MG63 (cell line): ENCODE measurements at places on chromosomes 16 and 17. TPM values are rescaled to one million over a fixed set of nuclear protein-coding genes. Genes with fewer than 3 reads are reported as not detected.

The PPY gene
- total RNA-seq: not detected in 2 replicates

The PPP1R27 gene
- not detected in 2 replicates for total RNA-seq

The KRTAP2-2 gene
- total RNA-seq: not detected in 2 replicates

The DYNC1LI2 gene
- total RNA-seq: 23.2 and 27.2 TPM in 2 replicates

The CIBAR2 gene
- total RNA-seq: 0.72 TPM in 1 of 2 replicates, not detected in the other

GRCh38 chr16:68823401-68824135 lies 19.8 kb upstream of the TANGO6 start:
- DNase-seq: peak; percentile 46

DNA sequence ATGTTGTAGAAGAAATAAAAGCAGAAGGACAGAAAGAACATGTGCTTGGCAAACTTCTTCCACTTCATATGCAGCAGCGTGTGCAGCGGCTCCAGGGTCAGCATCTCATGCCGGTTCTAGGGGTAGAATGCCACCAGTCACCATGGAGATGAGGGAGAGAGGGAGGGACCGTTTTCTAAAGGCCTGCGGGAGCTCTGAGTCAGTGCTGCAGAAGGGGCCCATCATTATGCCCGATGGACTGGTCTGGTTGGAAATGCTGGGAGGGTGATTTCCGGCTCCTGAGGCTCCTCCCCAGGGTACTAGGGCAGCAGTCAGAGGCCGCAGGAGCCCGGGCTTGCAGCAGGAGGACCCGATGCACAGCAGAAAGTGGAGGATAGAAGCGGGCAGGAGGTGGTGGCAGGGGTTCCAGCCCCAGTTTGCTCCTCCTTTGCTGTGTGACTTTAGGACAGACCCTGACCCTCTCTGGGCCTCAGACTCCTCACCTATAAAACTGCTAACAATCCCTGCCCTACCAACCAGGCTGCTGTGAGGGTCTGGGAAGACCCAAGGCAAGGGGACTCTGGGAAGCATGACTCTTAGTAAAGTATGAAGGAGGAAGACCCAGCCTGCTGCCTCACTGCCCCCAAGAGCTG lies 28.6 kb downstream of the TRPV3 start:
- DNase-seq: no peak

DNA sequence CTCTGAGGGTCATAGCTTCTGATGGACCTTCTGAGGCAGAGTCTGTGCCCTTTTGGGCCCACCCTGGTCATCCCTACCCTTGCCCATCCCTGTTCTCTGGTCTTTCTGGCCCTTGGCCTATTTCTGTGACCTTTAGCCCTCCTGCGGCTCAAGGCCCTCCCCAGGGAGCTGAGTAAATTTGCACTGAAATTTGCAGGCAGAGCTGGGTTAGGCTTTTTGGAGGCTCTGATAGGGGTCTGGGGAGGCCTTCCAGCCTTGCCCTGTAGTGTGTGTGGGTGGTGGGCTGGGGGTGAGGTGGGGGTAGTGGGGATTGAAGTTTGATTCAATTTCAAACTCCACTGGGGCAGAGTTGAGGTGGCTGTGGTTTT lies 17.8 kb downstream of the RARA start:
- no peak for DNase-seq

DNA sequence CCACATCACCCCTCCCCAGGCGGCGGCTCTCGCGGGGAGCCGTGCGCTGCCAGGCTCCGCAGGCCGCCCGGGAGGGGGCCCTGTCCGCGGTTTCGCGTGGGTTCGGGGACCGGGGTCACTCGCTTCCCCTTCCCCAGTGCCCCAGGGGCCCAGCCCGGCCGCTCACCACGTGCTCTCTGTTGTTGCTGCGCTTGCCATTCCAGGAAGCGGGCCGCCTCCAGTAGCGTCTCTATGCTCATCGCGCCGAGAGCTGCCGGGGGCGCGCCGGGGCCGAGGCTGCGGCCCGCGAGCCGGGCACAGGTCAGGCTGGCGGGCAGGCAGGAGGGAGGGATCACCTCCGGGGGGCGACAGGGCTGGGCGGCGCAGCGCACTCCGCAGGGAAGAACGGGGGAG lies 390 bp downstream of the MNT start:
- peak; percentile 52 for DNase-seq

- no peak for DNase-seq
These were observed 944 bp upstream of the WFIKKN1 start for GRCh38 chr16:629833-630248.

GRCh38 chr17:1177016-1177700 lies 2.6 kb downstream of the ABR start:
- peak; percentile 74 for DNase-seq
